ENCODE measurements at places on chromosomes 4 and X.

- DNase-seq, result no peak
Measured at GRCh38 chrX:15645266-15645665, 19.3 kb downstream of the CLTRN start.

DNA sequence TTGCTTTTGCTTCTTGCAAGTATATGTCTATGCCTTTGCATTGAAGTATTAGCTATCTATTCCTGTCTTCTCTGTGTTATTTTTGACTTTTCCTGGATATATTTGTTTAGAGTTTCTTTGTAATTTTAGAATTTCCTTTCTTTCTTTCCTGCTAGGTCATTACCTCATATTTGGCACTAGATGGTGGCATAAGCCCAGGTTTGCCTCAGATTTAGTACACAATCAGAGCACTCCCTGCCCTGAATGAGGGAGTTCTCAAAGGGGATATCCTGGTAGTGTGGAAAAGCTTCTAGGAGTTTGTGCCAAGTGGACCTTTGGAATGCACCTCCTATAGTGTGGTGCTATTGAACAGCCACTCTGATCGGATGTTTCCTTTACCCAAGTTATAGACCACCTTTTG, 181.6 kb downstream of the UGT8 start:
- no peak for DNase-seq

DNA sequence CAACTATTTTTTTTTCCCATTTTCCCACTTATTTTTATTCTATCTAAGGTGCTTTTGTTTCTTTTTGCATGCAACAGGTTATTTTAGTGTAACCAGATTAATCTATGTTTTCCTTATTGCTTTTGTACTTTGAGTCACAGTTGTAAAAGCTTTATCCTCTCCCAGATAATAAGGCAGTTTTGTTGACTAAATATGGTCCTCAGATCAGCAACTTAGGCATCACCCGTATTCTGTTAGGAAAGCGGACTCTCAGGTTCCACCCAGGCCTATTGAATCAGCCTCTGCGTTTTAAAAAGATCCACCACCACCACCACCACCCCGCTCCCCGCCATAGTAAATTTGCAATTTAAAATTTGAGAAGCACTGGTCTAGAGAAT, 58.6 kb upstream of the USP9X start:
- no peak for DNase-seq

DNA sequence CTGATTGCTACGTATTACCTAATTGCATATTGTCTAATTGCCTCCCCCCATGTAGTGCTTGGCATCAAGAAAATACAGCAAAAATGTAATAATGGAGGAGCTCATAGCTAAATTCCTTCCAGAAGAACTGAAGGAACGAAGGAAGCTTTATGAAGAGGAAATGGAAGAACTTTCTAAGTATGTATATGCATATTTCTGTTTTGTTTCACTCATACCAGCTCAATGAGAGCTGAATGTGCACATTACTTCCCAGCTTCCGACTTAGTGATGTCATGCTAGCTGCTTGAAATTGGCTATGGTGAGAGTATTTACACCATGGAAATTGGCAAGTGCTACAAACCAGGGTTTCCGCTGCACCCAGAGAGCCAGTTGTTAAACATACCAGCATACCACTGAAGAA, 34.7 kb downstream of the LONRF3 start:
- DNase-seq, result no peak

GRCh38 chr4:7128644-7129043, 60.8 kb upstream of the GRPEL1 start:
- no peak for DNase-seq

GRCh38 chrX:109918753-109919152, 84.2 kb upstream of the TMEM164 start:
- no peak for DNase-seq

- DNase-seq, result no peak
Measured at GRCh38 chrX:49111791-49112190, 11.7 kb downstream of the GPKOW start.

DNA sequence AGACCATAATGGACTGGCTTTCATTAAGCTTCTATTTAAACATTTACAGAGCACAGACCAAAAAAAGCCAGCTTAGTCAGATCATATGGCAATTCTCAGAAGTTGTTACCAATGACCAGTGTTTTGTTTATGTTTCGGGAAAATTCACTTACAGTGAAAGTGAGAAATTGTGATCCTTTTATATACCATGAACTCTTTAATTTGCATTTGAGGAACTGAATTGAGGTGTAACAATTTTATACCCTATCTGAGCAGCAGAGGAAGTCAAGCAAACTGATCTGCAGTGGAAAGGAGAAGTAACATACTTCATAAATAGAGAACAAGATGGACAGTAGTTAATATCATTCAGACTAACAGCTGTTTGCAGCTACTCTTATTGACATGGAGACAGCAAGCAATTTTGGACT, 97.1 kb downstream of the TMA16 start:
- no peak for DNase-seq

DNA sequence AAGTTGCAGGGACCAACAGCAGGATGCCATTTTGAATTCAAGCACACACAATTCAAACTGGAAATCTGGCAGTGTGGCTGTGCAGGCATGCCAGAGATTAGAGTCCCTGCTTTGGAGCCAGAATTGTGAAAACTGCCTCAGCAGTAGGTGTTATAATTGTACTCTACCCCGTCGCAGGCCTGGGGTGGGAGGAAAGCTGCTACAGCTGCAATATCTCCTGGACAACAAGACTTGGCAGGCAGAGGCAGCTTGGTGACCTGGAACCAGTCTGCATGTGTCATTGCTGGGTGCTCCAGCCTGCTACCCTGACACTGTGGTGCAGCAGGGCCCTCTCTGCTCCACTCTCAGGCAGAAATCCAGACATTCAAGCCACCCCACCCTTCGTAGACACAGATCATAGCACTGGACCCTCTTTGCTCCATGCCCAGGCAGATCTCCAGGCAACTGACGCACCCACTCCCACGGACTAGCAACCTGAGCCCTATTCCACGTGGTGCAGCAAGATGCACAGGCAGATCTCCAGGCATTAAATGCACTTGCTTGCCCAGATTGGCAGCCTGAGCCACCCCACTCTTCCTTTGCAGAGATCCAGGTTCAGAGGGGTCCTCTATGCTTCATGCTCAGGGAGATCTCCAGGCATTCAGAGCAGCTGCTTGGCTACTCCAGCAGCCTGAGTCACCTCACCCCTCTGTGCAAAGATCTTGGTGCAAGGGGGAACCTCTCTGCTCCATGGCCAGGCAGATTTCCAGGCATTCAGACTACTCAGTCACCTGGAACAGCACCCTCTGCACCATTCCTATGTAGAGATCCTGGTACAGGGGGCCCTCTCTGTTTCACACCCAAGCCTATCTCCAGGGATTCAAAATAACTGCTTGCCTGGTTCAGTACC, 140.5 kb downstream of the LRBA start:
- DNase-seq, result no peak

DNA sequence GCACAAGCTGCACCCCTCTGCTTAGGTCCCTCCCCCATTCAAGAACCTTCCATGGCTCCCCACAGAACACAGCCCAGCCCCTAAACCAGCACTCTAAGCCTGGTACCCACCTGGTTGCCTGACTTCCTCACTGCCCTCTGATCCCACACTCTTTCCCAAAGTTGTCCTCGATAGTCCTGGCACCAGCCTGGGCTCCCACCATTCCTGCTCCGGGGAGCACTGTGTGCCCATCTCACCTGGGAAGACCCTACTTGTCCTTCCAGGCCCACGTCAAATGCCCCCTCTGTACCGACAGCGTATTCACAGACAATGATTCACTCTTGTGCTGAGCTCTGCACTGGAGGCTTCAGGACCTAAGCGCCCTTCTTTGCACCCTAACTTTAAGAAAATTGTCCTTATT, 40.1 kb downstream of the ABLIM2 start:
- DNase-seq, result no peak

- DNase-seq, result no peak
Measured at GRCh38 chrX:39840581-39841093, 257.1 kb downstream of the BCOR start.

- no peak for DNase-seq
Measured at GRCh38 chrX:152917656-152918579, 20.1 kb downstream of the ZNF185 start.

- no peak for DNase-seq
Measured at GRCh38 chr4:177989503-177990201, 547.4 kb upstream of the AGA start.

DNA sequence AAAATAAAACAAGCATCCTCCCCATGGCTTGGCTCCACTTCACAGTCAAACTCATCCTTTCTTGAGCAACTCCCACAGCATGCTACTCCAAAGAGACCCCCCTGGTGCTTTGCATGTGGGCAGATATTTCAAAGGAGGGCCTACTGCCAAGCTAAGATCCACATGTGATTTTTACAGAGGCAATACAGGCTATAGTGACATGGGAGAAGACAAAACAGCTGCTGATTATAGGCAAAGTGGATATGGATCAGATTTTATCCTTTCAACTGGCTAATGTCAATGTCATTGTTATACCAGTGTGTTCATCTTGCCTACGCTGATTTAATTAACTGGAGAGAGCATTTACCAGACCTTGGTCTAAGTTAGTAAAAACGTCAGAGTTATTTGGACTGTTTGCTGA, 328.3 kb downstream of the KLHL13 start:
- DNase-seq, result no peak

- no peak for DNase-seq
Measured at GRCh38 chrX:123222920-123223319, 38.8 kb downstream of the GRIA3 start.

GRCh38 chr4:64598066-64598465, 188.8 kb upstream of the TECRL start:
- no peak for DNase-seq

DNA sequence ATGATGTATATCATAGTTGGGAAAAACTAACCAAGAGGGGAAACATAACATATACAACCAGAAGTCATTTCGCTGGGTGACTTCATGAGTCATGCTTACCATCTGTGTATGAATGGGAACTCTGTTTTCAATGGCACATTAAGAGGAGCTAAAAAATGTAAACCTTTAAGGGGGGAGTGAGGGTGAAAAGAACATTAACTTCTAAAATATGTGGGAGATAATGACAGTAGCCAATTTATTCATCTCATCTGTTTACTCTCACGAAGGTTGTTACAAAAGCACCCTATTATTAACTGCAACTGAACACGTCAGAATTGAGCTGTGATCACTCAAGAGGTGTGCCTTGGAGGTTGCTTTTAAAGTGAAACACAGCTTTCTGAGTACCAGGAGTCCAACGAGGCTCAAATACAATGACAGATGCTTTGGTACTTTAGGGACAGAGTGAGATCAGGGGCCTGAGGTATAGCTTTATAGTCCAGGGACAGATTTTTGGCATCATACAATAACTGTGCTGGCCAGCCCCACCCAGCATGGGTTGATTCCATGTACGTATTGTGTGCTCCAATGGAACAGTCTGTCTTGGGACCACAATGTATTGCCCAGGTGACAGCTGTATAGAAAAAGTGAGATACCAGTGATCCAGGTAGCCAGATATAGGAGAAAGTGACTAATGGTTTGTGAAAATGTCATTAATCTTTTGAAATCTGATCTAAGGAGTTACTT, 107.3 kb downstream of the AMMECR1 start:
- DNase-seq, result no peak

- DNase-seq, result no peak
Measured at GRCh38 chrX:13091111-13091765, 46.8 kb upstream of the FAM9C start.

GRCh38 chr4:82561786-82562563, at the start of gene TMEM150C:
TSS of gene TMEM150C (minus strand) at chr4:82561988. CDS start at chr4:82504657, 57,331 bp downstream.
- no peak for DNase-seq

DNA sequence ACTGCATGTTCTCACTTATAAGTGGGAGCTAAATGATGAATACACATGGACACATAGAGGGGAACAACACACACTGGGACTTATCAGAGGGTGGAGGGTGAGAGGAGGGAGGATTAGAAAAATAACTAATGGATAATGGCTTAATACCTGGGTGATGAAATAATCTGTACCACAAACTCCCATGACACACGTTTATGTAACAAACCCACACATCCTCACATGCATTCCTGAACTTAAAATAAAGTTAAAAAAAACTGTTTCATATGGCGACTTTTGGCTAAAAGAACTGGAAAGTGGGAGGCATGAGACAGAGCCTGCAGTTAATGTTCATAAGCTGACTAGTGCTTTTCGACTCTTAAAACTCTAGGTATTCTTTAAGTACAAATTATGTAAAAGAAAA, 98.9 kb upstream of the NPFFR2 start:
- no peak for DNase-seq

- DNase-seq, result no peak
Measured at GRCh38 chr4:121146530-121146929, 17.6 kb downstream of the TNIP3 start.

DNA sequence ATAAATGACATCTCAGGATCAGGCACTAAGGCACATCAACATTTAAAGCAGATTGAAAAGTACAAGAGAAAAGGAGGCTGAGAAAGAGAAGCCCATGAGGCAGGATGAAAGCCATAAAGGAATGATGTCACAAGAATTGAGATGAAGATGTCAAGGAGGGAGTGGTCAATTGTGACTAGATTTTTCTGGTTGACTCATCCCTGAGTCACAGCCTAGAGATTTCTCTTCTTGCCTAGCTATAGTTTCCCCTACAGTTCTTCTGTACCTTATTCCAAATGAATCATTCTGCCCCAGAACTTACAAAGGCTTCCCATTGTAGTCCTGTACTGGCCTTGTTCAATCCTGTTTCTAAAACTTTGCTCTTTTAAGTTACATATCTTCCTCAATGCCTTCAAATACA, 3.4 kb upstream of the USP53 start:
- DNase-seq, result no peak

GRCh38 chrX:79719568-79720231, 294.9 kb upstream of the TBX22 start:
- no peak for DNase-seq

- no peak for DNase-seq
Measured at GRCh38 chr4:70902577-70903290, 565 bp downstream of the MOB1B start.

GRCh38 chr4:48499551-48500066, 9.6 kb downstream of the ZAR1 start:
- DNase-seq, result no peak

- no peak for DNase-seq
Measured at GRCh38 chr4:127889903-127890302, 9.2 kb downstream of the PLK4 start.

GRCh38 chr4:159143687-159144086, 40.8 kb downstream of the RAPGEF2 start:
- no peak for DNase-seq

GRCh38 chrX:41556958-41557357, 109.8 kb downstream of the NYX start:
- no peak for DNase-seq

GRCh38 chr4:40952217-40952616, 202.5 kb downstream of the NSUN7 start:
- DNase-seq, result no peak

DNA sequence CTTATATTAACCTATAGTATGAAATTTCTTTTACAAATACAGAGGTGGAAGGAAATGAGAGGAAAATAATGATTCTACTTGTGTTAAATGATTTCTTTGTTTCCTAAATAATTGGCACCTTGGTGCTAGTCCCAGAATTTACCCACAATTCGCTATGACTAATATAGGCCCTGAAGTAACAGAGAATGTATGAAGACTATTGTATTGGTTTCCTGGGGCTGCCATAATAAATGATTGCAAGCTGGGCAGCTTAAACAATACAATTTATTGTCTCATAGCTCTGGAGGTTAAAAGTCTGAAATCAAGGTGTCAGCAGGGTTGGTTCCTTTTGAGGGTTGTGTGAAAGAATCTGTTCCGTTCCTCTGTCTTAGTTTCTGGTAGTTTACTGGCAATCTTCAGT, 74.8 kb upstream of the GPRIN3 start:
- DNase-seq, result no peak

GRCh38 chr4:105343146-105343931, 130.5 kb downstream of the PPA2 start:
- no peak for DNase-seq

- DNase-seq, result no peak
Measured at GRCh38 chr4:16122784-16123183, 39.0 kb upstream of the PROM1 start.
